Naive thymus-derived CD4-positive, alpha-beta T cell (primary cell): ENCODE measurements at places on chromosomes 13 and 19.

GRCh38 chr13:113650731-113651148, 7.3 kb downstream of the ATP4B start:
- H3K36me3 ChIP-seq = no peaks in the 10 kb centered on the region
- no peaks in the 10 kb centered on the region for H3K27me3 ChIP-seq
- H3K4me3 ChIP-seq = no peak overlapping the region
- H3K4me1 ChIP-seq = peaks cover 10% of the 10 kb centered on the region
- H3K27ac ChIP-seq = no peak overlapping the region

- no peak for DNase-seq
- H3K4me1 ChIP-seq = no peaks in the 10 kb centered on the region
- no peaks in the 10 kb centered on the region for H3K36me3 ChIP-seq
- no peak overlapping the region for H3K4me3 ChIP-seq
- no peaks in the 10 kb centered on the region for H3K27me3 ChIP-seq
Measured at GRCh38 chr13:50543782-50544181, 299.7 kb downstream of the DLEU7 start.

DNA sequence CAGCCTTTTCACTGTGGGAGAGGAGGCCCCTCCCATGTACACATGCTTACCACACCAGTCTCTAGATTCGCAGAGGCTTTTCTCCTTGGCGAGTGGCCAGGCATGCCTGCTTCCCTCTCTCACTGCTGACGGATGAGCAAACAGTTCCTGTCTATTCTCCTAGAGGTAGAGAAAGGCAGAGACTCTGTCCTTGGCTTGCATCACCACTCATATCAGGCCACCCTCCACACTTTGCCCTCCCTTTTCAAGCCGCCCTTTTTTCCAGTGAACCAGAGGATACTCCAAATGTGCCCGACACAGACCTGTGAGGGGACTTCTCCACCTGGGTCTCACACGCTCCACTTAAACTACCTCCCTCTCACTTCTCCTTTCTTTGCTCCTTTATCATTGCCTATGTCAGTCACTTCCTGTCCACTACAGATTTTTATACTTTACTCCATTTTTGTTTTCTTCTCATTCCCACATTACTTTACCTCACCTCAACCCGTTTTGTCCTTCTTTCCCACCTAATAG, 284.6 kb downstream of the DNAJC15 start:
- H3K27me3 ChIP-seq = no peaks in the 10 kb centered on the region
- no peak for DNase-seq
- no peak overlapping the region for H3K4me3 ChIP-seq
- H3K36me3 ChIP-seq = no peaks in the 10 kb centered on the region
- no peak overlapping the region for H3K27ac ChIP-seq

- H3K27me3 ChIP-seq = no peaks in the 10 kb centered on the region
- no peak overlapping the region for H3K4me3 ChIP-seq
- DNase-seq = no peak
- H3K36me3 ChIP-seq = no peaks in the 10 kb centered on the region
- H3K27ac ChIP-seq = no peak overlapping the region
Measured at GRCh38 chr19:1053176-1054101, 13.5 kb upstream of the ARHGAP45 start.

DNA sequence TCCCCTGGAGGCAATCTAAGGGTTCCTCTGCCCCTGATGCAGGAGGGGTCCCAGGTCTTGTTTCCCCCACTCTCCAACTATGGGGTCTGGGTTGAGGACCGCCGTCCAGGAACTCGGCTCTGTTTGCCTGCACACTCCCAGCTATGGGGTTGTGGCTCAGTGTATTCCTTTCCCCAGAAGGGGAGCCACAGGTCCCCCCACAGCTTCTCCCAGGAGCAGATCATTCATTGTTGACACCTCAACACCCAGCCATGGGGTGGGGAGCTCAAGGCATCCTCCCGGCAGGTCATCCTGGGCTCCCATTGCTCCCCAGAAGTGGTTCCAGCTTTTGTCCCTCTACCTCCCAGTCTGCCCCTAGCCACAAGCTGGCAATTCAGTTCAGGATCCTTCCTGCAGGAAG, 975 bp downstream of the ZNF358 start:
- H3K36me3 ChIP-seq = no peaks in the 10 kb centered on the region
- H3K27ac ChIP-seq = no peak overlapping the region
- DNase-seq = no peak
- H3K27me3 ChIP-seq = no peaks in the 10 kb centered on the region

DNA sequence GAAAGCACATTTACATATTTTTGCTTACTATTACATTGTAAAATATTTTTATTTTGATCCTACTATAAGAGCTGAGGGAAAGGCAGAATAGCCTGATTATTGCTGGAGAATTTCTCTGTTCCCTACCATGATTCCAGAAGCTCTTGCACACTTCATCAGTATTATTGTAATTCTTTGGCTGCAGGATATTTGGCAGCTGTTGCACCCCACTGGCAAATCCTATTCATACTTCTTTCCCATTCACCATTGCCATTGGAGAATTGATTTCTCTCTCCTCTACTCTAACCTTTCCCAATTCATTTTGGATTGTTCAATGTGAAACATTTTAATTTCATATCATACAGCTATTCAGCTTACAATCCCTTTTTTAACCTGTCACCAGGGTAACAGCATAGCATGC, 238.0 kb downstream of the GGACT start:
- DNase-seq = no peak
- H3K36me3 ChIP-seq = no peaks in the 10 kb centered on the region
- no peak overlapping the region for H3K4me3 ChIP-seq
- no peak overlapping the region for H3K27ac ChIP-seq

GRCh38 chr13:87057807-87058520, 613.2 kb upstream of the SLITRK5 start:
- H3K27ac ChIP-seq = no peak overlapping the region
- H3K36me3 ChIP-seq = no peaks in the 10 kb centered on the region
- no peak for DNase-seq
- H3K4me1 ChIP-seq = no peaks in the 10 kb centered on the region
- H3K4me3 ChIP-seq = no peak overlapping the region
- H3K27me3 ChIP-seq = no peaks in the 10 kb centered on the region

GRCh38 chr13:37059848-37060192, 332 bp upstream of the SUPT20H start:
- H3K36me3 ChIP-seq = no peaks in the 10 kb centered on the region
- peak overlapping the region; percentile 93 for H3K27ac ChIP-seq
- H3K4me1 ChIP-seq = peaks cover 15% of the 10 kb centered on the region
- H3K27me3 ChIP-seq = no peaks in the 10 kb centered on the region

DNA sequence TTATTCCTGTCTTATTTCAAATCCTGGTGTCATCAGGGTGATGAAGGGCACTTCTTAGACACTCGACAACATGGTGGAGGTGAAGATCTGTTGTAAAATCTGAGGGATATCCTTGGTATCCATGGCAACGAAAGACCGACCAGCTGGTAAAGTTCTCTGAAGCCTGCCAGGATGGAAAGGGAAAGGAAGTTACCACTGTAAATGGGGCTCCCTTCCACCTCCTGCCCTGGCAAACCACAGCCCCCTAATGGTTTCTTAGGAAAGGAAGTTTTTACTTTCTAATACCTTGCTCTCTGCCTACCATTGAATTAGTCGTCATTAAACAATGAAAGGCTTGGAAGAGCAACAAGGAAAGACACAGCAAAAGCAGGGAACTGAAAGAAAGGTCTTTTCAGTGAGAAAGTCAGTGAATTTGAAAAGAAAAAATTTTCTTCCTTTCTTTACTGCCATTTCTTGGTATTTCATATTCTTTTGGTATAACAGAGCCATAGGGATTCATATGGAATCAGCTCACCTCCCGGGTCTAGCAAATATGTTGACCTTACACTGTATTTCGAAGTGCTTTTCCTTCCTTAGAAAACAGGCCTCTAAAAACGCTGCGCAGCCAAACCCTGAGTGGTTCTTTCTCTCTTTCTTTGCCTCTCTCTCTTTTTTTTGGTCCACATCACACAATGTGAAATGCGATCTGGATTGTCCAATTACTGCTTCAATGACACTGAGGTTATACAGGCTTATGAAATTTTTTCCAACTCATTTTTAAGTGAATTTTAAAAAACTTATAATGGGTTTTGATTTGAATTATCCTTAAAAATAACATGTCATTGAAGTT, 111.0 kb downstream of the RGCC start:
- no peak overlapping the region for H3K4me3 ChIP-seq
- no peaks in the 10 kb centered on the region for H3K27me3 ChIP-seq
- DNase-seq = no peak
- no peaks in the 10 kb centered on the region for H3K4me1 ChIP-seq

- no peak for DNase-seq
- no peaks in the 10 kb centered on the region for H3K27me3 ChIP-seq
- no peaks in the 10 kb centered on the region for H3K4me1 ChIP-seq
- no peaks in the 10 kb centered on the region for H3K36me3 ChIP-seq
Measured at GRCh38 chr13:50220938-50221337, 205.7 kb downstream of the KCNRG start.
